ENCODE measurements at places on chromosomes 12 and 14.

DNA sequence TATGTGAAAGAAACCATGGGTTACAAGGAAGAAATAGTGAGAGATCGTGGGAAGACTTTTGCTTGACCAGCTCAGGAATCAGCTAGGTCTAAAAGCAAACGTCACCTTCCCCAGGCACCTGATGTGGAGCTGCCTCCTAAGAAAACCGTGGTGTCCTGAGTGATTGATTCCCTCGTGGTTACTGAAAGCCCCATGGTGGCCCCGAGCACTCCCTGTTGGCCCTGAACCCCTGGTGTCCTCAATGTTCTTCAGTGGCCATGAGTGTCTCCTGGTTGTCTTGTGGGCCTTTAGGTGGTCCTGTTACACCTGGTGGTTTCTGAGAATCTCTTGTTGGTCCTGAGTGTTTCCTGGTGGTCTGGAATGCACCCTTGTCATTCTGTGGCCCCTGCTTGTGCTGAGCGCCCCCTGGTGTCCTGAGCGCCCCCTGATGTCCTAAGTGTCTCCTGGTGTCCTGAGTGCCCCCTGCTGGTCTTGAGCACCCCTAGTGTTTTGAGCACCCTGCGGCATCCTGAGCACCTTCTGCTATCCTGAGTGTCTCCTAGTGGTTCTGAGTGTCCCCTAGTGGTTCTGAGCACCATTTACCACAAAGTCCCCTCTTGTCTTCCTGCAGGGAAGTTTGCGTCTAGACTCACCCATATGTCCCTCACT lies 518.7 kb downstream of the TMEM121 start:
- peak; percentile 83 for DNase-seq

- no peak for DNase-seq
These were observed 123.7 kb upstream of the DHRS4 start for GRCh38 chr14:23829736-23830471.

- no peak for DNase-seq
These were observed 78.6 kb downstream of the ARF6 start for GRCh38 chr14:49971156-49972130.

DNA sequence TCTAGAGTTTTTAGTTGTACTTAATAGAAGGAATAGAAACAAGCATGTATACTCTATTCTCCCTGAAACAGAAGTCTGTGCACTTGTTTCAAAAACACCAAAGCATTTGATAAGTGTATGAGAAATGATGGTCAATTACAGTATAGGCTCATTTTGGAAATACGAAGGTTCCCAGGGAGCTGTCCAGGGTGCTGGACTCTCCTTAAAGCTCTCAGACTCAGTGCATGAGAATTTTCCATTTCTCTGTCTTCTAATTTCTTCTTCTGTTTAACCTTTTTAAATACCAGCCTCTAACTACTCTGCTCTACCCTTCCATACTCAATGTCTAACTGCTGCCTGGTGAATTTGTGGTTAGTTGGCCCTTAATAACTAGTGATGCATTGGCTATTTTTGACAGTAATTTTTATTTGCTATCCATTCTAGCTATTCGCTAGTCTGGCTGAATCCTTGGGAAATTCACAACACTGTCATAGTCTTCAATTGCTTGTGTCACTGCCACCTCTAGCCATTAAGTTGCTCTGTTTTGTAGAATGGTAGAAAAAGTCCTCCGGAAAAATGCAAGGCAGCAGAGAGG lies 229.2 kb downstream of the NRXN3 start:
- DNase-seq: no peak

DNA sequence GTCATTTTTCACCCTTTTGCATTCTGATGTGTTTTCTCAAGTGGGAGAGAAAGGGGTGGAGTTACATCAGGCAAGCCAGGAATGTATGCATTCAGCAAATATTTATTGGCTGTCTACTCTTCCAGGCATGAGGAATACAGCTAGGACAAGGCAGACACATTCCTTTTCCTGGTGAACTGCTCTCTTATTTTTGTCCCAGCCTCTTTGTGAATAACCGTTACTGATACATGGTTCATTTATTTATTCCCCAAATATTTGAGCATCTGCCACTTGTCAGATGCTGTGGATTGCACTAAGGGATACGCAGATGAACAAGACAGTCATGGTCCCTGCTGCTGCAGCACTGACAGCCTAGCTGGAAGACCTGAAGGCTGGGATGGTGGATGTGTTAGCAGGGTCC lies 6.1 kb downstream of the PELI2 start:
- DNase-seq: no peak

GRCh38 chr12:78645956-78646355 lies 218.6 kb upstream of the SYT1 start:
- DNase-seq: no peak

DNA sequence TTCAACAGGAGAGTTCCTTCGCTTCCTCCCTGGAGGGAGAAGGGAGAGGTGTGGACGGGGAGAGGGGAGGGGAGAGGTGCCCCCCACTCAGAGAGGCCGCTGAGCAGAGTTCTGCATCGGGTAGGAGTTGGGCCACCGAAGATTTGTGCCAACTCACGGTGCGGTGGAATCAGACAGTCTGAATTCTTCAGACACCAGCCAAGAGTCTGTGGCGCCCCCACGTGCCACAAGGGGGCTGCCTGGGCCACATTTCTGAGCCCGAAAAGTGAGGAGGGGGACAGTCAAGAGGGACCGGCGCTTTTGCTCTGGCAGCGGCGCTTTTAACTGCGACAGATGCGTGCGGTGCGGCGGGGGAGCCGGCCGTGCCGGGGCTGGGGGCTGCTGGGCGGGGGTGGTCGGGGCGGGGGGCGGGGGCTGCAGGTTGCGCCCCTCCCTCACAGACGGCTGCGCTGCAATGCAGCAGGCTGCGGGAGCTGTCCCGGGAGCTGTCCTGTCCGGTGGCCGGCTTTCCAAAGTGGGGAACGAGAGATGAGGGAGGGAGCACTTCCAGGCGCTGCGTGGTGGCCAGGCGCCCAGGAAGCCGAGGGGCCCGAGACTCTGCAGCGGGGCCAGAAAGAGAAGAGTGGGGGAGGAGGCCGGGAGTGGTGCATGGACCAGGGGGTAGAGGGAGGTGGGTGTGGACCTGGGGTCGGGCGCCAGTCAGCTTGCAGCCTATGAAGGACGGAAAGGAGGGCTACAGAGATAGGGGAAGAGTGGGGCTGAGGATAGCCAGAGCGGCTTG lies 975 bp upstream of the RTL1 start:
- no peak for DNase-seq

DNA sequence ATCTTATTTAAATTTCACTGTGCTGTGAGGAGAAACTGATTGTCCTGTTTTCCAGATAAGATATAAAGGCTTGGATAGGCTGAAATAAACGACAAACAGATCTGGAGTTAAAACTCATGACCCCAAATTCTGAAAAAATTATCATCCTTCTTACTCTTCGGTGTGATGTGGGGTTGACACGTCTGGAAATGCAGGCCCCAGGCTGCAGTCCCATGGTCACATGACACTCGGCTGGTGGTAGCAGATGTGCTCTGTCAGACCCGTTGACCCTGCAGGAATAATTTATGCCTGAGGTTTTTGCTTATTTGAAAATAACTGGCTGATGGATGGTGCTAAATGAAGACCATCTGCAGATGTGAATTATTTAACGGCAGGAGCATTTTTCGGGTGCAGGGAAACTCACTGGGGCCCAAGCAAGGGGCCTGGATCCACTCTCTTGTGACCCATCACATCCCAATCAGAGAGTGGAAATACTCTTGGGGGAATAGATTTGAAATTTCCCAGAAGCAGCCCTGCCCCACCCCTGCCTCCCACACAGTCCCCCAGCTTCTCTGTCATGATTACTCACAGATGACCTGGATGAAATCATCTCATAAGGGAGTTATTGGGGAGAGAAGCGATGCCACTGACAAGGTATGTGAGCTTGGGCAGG lies 47.7 kb upstream of the CMKLR1 start:
- DNase-seq: no peak

DNA sequence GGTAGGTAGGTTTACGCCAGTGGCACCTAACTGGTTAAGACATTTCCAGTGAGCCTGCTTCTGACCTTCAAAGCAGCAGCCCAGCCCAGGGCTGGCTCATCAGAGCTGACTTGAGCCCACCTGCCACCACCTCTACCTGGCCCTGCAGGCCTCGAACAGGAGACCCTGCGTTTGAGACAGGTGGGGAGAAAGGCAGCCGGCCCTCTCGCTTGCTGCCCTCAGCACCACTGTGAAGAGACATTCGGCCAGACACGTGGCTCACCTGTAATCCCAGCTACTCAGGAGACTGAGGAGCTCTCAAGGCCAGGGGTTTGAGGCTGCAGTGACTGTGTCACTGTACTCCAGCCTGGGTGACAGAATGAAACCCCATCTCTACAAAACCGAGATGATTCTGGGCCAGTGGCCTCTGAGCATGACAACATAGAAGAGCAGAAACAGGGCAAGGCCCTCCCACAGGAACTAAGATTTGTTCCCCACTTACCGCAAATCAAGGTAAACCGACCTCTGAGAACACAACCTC lies 74.2 kb downstream of the TESC start:
- no peak for DNase-seq

- DNase-seq: no peak
These were observed 644.4 kb upstream of the MDGA2 start for GRCh38 chr14:48319823-48320222.

- no peak for DNase-seq
These were observed 140.8 kb downstream of the DUSP6 start for GRCh38 chr12:89211456-89211855.

DNA sequence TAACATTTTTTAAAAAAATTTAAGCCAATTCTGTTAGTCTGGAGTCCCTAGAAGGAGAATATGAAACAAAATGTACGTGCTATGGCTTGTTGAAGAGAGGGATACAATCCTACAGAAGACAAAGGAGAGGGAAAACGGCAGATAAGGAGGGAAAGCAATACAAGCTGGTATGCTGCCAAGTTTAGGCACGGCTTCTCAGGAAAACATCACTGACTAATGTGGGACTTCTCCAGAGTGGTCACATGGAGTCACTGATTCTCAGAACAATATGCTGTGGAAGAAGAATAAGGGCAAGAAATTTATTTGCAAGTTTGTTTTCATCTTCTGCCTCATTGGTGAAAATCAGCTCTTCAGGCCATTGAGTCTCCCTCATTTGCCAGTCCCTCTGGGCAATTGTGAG lies 22.9 kb upstream of the NR1H4 start:
- no peak for DNase-seq

- no peak for DNase-seq
These were observed 20.9 kb upstream of the ATP5MC2 start for GRCh38 chr12:53696655-53697331.

- DNase-seq: no peak
These were observed 20.1 kb downstream of the MBIP start for GRCh38 chr14:36300337-36300736.

DNA sequence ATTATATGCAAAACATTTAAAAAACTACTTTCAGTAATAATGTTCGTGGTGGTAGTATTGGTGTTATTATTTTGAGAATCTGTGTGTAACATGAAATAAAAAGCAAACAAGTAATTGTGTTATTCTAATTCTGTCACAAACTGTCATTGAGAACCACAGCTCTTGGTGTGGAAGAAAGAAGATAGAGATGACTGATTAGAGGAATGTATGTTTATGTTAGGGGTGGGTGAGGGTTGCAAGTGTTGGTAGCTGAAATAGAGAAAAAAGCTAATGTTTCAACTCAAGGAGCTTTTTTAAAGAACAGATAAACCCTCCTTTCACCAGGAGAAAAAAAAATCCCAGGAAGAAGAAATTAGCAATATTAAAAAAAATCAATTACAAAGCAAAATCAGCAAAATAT lies 18.3 kb downstream of the DNM1L start:
- no peak for DNase-seq

- no peak for DNase-seq
These were observed 200.3 kb downstream of the CRADD start for GRCh38 chr12:93877446-93877845.

DNA sequence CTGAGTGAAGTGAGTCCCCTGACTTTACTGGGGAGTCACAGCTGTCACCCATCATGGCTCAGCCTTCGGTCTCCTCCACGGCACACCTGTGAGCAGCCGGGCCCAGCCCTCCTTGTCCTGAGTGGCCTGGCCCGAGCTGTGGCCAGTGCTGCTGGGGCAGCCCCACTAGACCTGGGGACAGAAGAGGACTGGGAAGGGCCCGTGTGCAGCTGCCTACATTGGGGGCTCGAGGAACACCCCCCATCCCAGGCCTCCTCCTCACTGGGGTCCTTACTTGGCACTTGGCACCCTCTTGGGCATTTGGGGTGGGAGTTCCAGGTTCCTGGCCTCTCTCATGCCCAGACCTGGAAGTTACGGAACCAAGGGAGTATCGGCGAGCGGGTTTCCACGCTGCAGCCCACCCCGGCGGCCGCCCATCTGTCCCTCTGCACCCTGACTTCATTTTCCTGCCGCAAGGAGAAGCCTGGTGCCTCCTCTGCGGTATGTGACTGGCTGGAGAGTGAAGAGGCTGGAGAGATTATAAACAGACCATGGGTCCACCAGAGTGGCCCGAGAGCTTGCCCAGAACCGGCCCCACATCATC lies 179.7 kb downstream of the KIF26A start:
- DNase-seq: no peak

DNA sequence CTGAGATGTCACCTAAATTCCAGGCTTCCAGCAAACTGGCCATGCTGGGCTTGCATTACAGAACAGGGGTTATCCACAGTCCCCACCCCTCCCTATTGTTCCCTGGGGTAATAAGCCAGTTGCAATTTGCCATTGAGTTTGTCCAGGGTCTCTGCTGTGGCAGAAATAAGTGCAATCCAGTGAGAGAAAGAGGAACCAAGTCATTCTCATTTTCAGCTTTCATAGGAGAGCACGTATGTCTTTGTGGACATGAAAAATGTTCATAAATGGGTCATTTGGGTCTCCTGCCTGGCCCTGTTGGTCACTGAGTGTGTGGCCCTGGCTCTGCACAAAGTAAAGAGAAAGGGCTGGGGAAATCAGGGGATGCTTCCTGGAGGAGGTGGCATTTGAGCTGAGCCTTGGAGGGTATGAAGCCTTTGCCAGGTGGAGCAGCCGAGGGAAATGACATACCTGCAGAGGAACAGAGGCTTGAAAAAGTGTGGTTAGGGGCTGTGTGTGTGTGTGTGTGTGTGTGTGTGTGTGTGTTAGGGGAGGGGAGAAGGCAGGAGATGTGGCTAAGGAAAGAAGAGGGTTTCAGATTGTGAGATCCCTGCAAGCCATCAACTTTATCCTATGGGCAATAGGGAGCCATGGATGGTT lies 29.3 kb downstream of the CMKLR1 start:
- DNase-seq: no peak

- no peak for DNase-seq
These were observed 324.2 kb downstream of the AEBP2 start for GRCh38 chr12:19763488-19763887.

- no peak for DNase-seq
These were observed 42.5 kb upstream of the BCAT1 start for GRCh38 chr12:24991209-24992049.

DNA sequence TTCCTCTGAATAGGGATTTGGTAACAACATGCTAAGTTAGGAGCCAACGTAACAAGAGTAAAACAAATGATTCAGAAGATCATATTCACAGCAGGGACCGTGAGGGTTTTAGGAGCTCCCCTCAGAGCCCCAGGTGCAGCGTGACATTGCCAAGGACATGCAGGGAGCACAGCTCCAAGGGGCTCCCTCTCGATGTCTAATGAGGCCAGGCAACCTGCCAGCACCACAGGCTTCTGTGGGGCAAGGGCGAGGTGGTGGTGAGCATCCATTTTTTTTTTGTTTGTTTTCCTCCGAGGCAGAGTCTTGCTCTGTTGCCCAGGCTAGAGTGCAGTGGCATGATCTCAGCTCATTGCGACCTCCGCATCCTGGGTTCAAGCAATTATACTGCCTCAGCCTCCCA lies 95.1 kb upstream of the PTPRB start:
- no peak for DNase-seq

All from stimulated activated CD8-positive, alpha-beta memory T cell treated with anti-CD3 and anti-CD28 coated beads, Interleukin-7, amount 100 ng/mL, for 24 hours (primary cell).